ENCODE measurements at places on chromosomes 5 and 9.

GRCh38 chr5:150217038-150217437 is 27.2 kb downstream of the SLC6A7 start:
- no peak for DNase-seq

- no peak for DNase-seq
Measured at GRCh38 chr5:68172314-68172713, 43.2 kb upstream of the PIK3R1 start.

DNA sequence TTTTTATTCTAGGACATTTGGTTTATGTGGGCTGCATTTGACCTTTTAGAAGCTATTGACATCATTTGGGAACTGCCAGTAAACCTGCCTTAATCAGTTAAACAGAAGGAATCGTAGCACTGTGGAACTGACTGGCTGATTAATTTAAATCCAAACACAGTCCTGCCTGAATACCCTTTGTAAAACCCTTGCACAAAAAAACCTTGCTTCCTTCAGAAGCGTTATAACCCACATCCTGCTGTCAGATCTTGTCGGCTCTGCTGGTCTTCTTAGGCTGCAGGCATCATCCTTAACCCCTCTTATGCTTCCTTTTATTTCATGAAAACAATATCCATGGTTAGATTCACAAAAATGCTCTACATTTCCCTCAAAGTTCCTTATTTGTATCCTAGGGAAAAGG is 46.3 kb downstream of the PAM start:
- DNase-seq: no peak

GRCh38 chr9:137589441-137590122 is 730 bp downstream of the ZMYND19 start:
- no peak for DNase-seq

DNA sequence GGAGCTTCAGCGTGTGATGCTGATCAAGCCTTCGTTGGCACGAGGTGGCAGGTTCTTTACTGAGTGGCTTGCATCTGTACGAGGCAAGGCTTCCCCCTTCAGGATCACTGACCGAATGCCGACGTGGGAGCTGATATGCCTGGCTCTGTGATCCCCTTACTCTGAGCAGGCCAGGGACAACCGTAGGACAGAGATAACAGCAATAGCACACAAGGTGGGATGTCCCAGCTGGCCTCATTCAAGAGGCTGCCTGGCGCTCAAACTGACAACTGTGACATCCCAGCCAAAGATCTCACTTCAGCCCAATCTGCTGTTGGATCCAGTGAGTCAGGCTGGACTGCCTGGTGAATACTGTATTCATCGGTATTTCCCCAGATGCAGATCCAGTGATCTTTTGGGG is 199.4 kb upstream of the PANK3 start:
- DNase-seq: peak; percentile 25

DNA sequence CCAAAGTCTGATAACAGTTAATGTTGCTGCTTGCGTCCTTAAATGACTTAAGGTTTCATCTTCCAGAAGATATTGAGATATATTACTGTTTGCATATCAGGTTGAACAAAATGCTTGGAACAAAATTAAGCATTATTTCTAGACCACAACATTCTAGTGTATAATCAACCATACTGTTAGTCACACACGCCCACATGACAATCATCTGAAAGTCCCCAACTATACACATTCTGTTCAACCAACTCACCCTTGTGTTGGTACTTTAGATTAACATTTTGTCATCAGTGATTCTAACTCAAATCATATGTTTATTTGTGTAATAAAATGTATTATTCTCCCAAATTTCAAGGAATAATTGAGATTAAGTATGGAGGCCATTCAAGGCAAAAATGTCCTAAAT is 47.3 kb downstream of the LURAP1L start:
- DNase-seq: no peak

GRCh38 chr9:96057155-96057554 is 181.7 kb downstream of the ERCC6L2 start:
- DNase-seq: no peak

All from NCI-H524 (cell line).